ENCODE measurements at places on chromosomes 2 and 18. TPM values are rescaled to one million over a fixed set of nuclear protein-coding genes. Genes with fewer than 3 reads are reported as not detected.

- DNase-seq = no peak
These were observed 20.5 kb downstream of the ARHGAP25 start for GRCh38 chr2:68755071-68755470.

DNA sequence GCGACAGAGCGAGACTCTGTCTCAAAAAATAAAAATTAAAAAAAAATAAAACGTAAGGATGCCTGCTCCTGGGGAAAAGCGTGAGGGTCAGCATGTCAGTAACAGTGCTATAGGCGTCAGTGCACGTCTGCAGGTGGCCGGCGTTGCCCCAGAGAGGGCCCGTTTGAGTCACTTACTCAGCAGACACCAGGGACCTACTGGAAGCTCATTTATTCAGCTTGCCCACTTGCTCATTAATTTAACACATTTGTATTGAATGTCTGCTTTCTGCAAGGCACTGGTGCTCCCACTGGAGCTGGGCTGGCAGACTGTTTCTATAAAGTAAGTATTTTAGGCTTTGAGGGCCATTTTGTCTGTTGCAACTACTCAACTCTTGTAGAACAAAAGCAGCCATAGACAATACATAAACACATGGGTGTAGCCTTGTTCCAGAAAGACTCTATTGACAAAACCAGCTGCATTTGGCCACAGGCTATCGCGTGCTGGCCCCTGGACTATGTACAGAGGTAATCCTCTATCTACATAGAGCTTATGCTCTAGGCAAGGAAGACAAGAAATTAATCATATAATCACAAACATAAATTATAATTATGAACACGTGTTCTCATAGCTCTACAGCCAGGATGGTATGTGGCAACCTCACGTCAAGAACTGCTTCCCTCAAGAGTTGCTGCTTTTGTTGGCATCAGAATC lies 73.2 kb downstream of the KLHL29 start:
- DNase-seq = no peak

- DNase-seq = no peak
These were observed 107.5 kb downstream of the SLC8A1 start for GRCh38 chr2:40344364-40344763.

GRCh38 chr18:63087421-63088230 lies 231.9 kb downstream of the BCL2 start:
- DNase-seq = no peak

GRCh38 chr2:85861650-85862049 lies 27.1 kb downstream of the ST3GAL5 start:
- DNase-seq = no peak

C1QL2 gene
- not detected for total RNA-seq

GORASP2 gene
- total RNA-seq = 69.8 TPM

SKOR2 gene
- 0.21 TPM for total RNA-seq

ATP6V1B1 gene
- total RNA-seq = not detected

Measured in activated CD4-positive, alpha-beta T cell treated with anti-CD3 and anti-CD28 coated beads for 36 hours (primary cell).